Urinary bladder (tissue), 4 donors: ENCODE measurements at places on chromosomes 2 and 18. TPM values are rescaled to one million over a fixed set of nuclear protein-coding genes. Genes with fewer than 3 reads are reported as not detected.

DNA sequence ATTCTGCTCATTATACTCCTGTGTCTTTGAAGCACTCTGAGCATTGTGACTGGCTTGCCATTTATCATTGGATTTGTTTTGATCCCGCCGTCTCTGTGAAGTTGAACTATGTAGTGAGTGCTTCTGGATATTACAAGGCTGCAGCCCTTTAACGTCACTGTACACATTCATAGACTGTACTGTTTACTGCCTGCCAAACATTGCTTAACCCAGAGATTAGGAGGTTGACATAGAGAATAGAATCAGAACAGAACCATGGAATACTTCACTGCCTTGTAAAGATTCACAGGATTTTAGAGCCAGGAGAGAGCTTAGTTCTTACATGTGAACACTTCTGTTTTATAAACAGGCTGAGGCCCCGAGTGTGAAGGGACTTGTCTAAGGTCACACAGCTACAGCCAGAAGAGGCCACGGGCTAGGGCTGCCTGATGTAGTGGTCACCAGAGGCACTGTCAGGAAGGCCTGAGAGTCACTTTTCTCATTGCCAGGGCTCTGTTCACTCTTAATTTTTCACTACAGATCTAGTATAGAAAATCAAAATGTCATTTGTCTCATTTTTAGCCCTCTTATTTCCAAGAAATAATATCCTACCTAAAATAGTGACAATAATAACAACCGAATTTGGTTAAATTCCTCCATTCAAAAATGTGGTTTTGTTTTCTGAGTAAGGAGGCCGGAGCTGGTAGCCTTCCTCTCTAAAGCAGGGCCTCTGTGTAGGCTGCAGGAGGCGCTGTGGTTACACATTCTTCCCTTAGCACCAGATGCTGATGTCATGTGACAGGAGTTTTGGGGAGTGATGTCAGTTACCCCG lies 87.9 kb downstream of the UGGT1 start:
- DNase-seq = no peak

DNA sequence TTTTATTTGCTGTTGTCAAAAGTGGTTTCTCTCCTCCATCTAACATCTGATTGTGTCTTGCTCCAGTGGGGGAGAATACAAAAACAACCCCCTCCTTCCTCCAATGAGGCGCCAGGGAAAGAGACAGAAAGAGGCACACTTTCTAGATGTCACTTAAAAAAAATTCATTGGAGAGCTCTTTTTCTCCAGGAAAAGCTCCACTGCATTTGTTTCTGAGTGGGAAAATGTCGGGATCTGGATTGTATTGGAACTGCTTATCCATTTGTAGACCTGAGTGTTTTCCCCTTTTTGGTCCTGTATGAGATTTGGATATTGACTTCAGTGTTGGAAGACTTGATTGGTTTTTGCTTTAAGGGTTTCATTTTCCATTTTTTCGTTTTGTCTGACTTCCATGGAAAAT lies 995 bp downstream of the MBD5 start:
- no peak for DNase-seq

DNA sequence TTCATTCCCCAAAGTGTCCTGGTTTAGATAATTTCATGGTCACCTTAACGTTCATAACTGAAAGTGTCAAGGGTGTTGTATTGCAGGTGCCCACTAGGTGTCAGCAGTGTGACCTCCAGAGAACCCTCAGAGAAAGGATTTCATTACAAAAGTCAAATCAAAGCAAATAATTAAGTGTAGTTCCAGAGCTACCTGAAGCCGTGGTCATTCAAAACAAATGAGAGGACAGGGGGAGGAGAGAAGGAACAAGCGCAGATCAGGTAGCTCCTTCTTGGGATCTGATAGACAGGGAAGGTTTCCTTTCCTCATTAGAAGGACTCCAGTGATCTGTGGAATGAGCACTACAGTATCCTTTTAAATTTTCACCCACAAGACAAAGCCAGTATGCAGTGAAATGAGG lies at the start of gene SLC9A4:
SLC9A4 (plus strand) TSS at position 207 of the 400 bp plus-strand sequence. CDS start 534 bp downstream, outside the sequence.
- DNase-seq = no peak

DNA sequence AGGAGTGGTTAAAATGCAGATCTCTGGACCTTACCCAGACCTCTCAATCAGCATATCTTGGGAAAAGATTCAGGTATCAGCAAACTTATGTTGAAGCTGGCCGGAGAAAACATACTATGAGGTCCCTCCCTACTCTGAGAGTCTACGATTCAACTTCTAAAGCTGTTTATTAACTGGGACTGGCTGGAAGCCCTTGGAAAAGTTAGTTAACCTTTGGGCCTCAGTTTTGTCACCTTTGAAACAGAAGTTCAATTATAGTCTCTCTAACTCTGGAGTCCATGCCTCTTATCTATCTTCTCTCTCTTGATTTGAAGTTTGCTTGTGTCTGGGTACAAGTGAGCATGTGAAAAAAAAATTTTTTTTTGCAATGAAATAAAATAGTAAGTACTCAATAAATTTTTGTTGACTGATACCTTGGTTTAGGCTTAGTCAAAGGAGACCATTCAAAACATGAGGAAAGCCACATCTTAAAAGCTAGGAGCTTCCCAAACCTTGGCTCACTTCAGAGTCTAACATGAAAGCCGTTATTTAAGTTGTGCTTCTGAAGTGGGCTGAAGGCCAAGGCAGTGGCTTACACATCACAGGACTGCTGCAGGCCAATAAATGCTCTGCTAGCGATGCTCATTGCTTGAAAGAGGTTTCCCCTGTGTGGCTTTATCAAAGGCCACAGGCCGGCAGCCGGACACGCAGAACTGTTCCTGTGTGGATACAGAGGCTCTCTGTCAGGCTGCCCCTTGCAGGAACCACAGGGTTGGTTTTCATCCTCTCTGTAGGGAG lies 110.6 kb upstream of the FAM136A start:
- DNase-seq = no peak

DNA sequence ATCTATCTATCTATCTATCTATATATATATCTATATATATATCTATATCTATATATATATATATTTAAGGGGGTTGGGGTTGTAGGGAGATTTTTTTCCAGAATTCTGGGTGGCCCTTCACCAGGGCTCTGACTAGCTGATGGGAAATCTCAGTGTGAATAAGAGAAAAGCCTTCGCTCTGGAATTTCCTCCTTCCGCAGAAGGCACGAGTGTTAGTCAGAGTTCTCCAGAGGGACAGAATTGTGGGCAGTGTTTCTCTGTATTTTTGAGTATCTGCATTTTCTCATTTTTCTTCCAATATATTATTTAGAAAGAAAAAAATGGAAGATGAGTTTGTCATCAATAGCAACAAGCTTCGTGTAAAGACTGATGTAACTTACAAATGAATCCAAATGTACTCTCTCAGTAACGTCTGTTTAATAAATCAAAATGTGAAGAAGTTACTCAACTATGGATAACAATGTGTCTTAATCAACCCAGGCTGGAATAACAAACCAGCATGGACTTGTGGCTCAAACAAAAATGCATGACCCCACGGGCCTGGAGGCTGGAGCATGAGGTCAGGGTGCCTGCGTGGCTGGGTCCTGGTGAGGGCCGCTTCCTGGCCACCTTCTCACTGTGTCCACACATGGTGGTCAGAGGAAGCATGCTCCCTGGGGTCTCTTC lies 10.6 kb upstream of the SNTG2 start:
- no peak for DNase-seq

- no peak for DNase-seq
These were observed 99.0 kb upstream of the RNF152 start for GRCh38 chr18:61991836-61992235.

GRCh38 chr2:144114760-144115159 lies 405.2 kb downstream of the ZEB2 start:
- no peak for DNase-seq

- DNase-seq = no peak
These were observed 542 bp upstream of the CNNM3 start for GRCh38 chr2:96815326-96816126.

DNA sequence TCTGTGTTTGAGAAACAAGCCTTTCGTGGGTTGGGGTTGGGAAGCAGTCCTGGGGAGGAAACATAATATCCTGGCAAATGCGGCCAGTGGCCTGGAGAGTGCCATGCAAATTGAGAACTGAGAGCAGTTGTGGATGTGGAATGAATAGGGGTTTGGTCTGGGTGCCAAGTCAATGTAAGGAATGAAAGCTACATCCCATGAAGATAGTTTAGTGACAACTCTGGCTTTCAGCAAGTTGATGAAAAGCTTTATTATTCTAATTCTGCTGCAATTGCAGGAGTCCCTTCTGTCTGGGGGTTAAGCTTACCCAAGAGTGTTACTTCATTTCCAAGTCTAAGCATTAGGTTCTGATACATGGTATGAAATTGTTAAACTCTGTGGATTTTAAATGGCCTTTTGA lies 771.6 kb downstream of the DPP10 start:
- no peak for DNase-seq

The FOXD4L1 gene
- 0.03 TPM for polyA plus RNA-seq

The PPP4R1 gene
- polyA plus RNA-seq = 41.8 TPM

The POTEI gene
- polyA plus RNA-seq = not detected

The TMEM163 gene
- 2.4 TPM for polyA plus RNA-seq
